ENCODE measurements at places on chromosomes 2 and 18. TPM values are rescaled to one million over a fixed set of nuclear protein-coding genes. Genes with fewer than 3 reads are reported as not detected.

NOTO gene
- not detected for total RNA-seq

CCDC93 gene
- 37.4 TPM for total RNA-seq

CHST9 gene
- total RNA-seq, result 32.7 TPM

CCDC74A gene
- total RNA-seq, result 9.4 TPM

OSBPL6 gene
- 3.0 TPM for total RNA-seq

OTOF gene
- not detected for total RNA-seq

RTKN gene
- total RNA-seq, result 66.1 TPM

TUBA3E gene
- 18.5 TPM for total RNA-seq

TACR1 gene
- 0.28 TPM for total RNA-seq

XDH gene
- total RNA-seq, result 4.0 TPM

ATP6V1B1 gene
- 0.84 TPM for total RNA-seq

LBX2 gene
- total RNA-seq, result 3.4 TPM

SKOR2 gene
- total RNA-seq, result not detected

MGAT4A gene
- total RNA-seq, result 22.2 TPM

MTX2 gene
- total RNA-seq, result 42.5 TPM

OSR1 gene
- 19.8 TPM for total RNA-seq

IL1R2 gene
- total RNA-seq, result 1.3 TPM

KCNS3 gene
- 5.1 TPM for total RNA-seq

DAW1 gene
- 0.68 TPM for total RNA-seq

CXCR1 gene
- total RNA-seq, result not detected

PRSS56 gene
- total RNA-seq, result not detected

ZEB2 gene
- total RNA-seq, result 35.5 TPM

LYG2 gene
- total RNA-seq, result not detected

MYL1 gene
- not detected for total RNA-seq

RNF138 gene
- 35.8 TPM for total RNA-seq

PKP4 gene
- total RNA-seq, result 32.2 TPM
